ENCODE measurements at places on chromosomes 3 and 15.

DNA sequence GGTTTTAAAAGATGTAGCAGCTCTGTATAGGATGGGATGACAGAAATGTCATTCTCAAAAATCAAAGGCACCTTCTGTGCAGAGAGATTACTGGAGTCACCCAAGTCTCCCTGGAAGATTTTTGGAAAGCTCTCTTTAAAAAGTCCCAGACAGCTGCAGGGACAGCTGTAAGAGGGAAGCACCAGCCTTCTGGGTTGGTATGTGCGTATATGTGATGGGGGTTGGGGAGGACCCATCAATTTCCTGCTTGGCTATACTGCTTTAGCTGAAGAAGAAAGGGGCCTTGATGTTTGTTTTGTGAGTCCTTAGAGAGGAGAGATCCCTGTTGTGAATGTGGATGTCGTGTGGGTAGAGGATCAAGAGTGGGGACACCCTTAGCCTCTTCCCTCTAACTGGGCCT lies 5.4 kb upstream of the SEC11A start:
- DNase-seq: no peak

GRCh38 chr3:47097864-47098263 lies 66.0 kb downstream of the SETD2 start:
- no peak for DNase-seq

DNA sequence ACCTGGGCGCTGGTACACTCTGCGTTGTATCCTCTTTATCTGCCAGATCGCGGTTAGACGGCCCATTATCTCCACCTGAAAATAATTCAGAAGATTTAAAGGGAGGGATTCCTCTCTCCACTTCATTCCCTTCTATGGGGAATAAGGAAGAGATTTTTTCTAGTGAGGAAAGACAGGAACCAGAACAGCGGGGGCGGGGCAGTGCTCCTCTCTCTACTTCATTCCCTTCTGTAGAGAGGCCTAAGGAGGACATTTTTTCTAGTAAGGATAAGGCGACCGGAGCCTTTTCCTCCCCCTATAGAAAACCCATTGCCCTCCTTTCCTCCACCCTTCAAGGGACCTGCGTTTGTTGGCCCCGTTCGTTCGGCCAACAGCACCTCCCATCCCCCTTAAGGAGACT lies 8.3 kb upstream of the LIPH start:
- DNase-seq: no peak

GRCh38 chr3:34229876-34230275 lies 431.4 kb downstream of the PDCD6IP start:
- no peak for DNase-seq

- no peak for DNase-seq
These were observed 381.8 kb upstream of the THBS1 start for GRCh38 chr15:39199076-39199475.

DNA sequence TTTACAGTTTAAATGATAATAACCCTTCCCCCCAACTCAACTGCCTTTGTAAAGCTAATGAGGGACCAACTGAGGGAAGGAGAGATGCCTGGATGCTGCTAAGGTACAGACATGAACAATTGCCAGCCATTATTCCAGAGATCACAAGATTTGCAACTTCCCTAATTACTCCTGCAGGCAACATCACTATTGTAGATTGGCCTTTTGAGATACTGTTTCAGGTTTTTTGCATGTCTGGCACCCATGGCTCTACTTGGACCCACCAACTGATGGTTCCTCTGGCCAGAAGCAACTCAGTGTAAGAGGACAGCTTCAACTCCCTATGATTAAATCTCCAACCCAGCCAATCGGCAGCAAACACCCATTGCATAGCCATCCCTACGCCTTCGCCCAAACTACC lies 478.7 kb downstream of the FHIT start:
- peak; percentile 80 for DNase-seq

GRCh38 chr15:59256482-59256881 lies 49.8 kb downstream of the LDHAL6B start:
- DNase-seq: no peak

- DNase-seq: no peak
These were observed 34.4 kb upstream of the GLCE start for GRCh38 chr15:69126054-69126469.

- peak; percentile 78 for DNase-seq
These were observed 215.3 kb downstream of the ROBO2 start for GRCh38 chr3:77254967-77255831.

DNA sequence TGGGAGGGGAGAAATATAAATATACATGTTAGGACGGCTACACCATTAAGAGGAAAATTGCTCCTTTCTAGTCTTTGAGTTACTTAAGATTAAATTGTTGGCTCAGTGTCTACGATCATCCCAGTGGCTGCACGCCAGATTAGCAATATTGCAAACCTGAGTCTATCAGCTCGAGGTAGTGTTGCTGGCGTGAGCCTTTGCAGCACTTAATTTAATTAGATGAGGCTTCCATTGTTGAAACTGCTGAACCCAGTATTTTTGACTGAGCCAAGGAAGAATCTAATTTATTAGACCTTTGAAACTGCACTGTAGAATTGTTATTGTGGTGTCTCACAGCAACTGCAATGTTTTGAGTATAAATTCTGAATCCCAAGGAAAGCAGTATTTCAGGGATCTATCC lies 782.4 kb upstream of the ROBO1 start:
- no peak for DNase-seq

DNA sequence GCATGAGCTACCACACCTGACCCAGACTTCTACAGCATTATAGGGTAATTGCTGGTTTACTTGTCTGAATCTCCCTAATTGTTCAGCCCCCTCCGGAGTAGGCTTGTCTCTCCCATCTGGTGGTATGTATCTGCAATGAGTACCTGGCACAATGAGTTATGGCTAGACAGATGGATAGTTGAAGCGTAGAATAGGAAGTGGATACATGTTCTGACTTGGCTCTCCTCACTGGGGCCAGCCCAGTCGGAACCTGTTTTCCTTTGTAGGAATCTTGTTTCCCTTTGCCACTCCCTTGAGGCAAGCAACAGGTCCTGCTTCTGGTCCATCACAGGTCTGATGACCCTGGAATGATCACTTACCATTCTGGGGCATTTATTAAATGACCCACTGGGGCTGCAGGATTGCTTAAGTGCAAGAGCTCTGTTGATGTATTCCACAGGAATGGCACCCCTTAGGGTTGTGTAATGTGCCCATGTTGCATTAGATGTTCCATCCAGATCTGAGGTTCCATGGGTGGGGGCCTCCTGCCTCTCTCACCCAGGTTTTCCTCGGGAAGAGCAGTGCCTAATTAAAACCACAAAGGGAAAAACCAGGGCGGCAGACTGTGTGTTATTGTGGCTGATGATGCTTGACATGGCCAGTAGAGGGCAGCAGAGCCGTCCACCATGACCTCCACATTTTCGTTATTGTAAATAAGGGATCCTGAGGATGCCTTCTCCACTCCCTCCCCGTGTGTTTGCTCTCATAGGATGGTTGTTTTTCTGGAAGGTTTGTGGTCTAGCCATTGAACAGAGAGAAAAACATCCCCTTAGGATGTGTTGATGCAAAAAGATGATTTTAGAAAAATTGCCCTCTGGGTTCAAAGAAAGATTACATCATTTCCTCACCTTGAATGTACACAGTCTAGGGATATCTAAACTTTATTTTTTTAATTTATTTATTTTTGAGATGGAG lies 58.0 kb downstream of the CMTM8 start:
- DNase-seq: peak; percentile 87

- no peak for DNase-seq
These were observed 35.1 kb downstream of the GASK1A start for GRCh38 chr3:43014241-43014640.

DNA sequence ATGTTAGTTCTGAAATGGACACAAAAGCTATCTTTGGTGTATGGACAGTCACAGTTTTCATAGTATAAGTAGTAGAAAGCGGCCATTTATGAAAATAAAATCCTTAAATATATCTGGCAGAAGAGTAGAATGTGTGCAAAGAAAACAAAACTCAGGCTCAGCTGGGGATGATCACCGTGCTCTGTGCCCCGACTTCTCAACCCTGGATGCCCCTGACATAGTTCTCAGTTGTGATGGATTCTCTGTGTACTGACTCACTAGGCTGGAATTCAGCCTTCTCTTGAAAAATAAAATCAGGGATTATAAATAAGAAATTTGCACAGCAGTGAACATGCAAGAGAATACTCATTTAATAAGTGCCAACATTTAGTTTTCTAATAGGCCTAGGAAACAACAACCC lies 925.1 kb upstream of the NR2F2 start:
- DNase-seq: no peak

DNA sequence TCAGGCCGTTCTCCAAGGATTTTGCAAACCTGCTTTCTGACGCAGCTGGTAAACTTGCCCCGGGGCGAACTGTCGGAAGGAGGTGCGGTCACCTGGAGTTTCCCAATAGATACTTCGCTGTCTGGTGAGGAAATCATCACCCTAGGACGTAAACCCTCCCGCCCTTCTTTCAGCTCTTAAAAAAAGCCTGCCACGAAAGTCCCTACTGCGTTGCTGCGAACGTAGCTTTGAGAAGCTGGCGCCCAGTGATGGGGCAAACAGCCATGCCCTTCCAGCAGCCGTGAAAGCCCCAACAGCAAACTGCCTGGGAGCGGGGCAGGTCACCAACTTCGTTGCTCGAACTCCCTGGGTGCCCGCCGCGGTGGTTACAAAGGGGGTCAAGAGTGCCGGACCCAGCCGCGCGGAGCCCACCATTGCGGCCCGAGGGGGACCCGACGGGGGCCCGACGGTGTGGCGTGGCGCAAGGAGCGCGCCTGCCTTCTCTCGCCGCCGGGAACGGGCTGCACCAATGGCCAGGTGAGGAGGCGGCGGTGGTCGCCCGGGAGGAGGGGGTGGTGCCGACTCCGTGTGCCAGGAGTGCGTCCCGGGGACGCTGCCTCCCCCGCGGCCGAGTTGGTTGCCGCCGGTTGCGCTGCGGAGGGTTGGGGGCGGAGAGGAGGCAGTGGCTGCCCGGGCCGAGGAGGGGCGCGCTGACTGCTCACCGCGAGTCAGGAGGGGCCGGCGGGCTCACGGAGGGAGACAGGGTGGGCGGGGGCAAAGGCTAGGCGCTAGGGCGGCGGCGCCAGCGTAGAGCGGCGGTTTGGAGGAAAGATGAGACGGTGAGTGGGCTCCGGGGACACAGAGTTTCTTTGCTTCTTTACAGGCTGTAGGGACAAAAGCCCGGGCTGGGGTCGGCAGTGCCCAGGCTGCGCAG lies at the start of gene PHLDB2:
PHLDB2 (plus strand) TSS at position 205 of the 913 bp plus-strand sequence. CDS start 24,813 bp downstream, outside the sequence.
- DNase-seq: peak; percentile 96

- DNase-seq: no peak
These were observed 61.0 kb downstream of the LRIG1 start for GRCh38 chr3:66439666-66440344.

DNA sequence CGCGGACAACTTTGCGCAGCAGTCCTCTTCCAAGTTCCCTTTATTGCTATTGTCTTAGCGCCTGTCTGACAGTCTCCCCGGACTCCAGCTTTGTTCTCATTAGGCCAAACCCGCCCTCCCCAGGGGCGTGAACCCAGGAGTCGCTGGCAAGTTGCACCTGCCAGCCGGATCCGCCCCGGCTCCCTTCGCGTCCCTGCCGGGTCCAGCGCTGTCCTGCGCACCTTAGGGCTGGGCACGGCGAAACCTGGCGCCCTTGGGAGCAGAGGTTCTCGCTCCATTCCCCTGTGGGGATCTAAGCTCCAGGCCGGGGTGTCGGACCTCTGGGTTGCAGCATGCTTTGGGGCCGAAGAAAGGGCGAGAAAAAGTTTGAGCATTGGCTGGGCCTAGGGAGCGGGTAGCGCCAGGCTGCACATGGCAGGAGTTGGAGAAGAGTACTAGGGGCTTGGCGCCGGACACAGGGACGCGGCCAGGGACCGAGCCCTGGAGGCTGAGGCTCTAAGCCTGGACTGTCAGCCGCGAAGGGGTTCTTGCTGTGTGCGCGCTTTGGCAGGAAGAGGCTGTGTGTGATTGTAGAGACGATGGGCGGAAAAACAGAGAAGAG lies 335.1 kb upstream of the THRB start:
- DNase-seq: peak; percentile 80

DNA sequence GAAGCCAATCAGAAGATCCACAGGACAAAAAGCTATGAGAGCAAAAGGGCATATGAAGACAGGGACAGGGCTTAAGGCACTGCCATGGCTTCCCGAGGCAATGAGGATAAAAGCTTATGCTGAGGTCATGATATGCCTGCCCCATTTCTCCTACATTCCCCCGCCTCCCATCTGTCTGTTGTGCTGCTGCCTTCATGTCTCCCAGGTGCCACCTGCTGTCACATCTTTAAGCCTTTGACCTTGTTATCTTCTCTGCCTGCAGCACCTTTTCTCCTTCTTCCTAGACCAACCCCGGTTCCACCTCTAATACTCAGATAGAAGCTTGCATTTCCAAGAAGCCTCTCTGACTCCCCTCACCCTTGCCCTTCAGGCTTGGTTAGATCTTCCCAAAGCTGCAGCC lies 213.8 kb downstream of the ARRDC4 start:
- DNase-seq: peak; percentile 72

DNA sequence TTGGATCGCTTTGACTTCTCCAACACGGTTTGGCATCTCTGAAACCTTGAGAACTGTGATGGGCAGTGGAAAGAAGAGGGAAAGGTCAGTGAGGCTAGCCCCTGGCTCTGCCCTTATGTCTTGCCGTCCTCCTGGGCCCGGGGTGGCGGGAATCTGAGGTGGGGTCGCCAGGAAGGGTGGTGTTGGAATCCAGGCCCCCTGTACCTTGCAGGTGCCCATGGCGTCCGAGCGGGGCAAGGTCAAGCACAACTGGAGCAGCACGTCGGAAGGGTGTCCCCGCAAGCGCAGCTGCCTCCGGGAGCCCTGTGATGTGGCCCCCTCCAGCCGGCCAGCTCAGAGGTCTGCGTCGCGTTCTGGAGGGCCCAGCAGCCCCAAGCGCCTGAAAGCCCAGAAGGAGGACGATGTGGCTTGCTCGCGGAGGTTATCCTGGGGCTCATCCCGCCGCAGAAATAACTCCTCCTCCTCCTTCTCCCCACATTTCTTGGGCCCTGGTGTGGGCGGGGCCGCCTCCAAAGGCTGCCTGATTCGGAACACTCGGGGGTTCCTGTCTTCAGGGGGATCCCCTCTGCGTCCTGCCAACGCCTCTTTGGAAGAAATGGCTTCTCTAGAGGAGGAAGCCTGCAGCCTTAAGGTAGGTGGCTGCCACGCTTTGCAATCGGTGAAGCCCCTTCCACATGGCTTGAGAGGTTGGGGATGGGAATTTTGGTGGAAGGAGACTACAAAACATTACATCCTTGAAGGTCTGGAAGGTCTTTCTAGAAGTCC lies 907 bp downstream of the TATDN2 start:
- peak; percentile 72 for DNase-seq

- no peak for DNase-seq
These were observed at the start of gene SPTBN5 for GRCh38 chr15:41893422-41894250. Gene SPTBN5, minus strand, starts transcription at chr15:41894053. Its CDS starts 556 bp downstream, at chr15:41893497.

- no peak for DNase-seq
These were observed 325 bp downstream of the ALCAM start for GRCh38 chr3:105367063-105367405.

DNA sequence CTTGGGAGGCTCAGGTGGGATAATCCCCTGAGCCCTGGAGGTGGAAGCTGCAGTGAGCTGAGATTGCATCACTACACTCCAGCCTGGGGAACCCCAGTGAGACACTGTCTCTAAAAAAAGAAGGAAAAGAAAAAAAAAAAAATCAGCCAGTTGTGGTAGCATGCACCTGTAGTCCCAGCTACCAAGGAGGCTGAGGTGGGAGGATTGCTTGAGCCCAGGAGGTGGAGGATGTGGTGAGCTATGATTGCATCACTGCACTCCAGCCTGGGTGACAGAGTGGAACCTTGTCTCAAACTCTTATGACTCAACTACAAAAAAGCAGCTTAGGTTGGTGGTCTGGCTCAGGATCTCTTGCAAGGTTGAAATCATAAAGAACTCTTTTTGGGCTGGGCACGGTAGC lies 19.3 kb upstream of the GPX1 start:
- DNase-seq: no peak

Measured in endodermal cell (in vitro differentiated cells).